ENCODE measurements at places on chromosomes 4 and X.
A peak's percentile ranks its signal among the peaks of the same experiment; 100 is the strongest.

DNA sequence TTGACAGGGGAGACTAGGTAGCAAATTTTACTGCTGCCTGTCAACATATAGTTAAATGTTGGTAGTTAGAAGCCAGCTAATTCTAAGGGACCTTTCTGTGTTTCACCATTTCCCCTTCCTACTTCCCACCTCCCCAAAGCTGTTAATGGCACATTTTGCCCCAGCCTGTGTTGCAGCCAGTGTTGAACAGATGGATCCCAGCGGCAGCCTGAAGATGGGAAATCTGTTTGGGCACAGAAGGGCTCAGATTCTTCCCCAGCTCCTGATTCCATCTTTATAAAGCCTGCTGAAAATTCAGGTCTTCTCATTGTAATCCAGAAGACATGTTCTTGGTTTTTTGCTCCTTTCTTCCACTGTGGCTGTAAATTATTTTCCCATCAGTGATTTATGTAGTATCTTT lies 89.0 kb downstream of the SPRY1 start:
- no peak for DNase-seq

DNA sequence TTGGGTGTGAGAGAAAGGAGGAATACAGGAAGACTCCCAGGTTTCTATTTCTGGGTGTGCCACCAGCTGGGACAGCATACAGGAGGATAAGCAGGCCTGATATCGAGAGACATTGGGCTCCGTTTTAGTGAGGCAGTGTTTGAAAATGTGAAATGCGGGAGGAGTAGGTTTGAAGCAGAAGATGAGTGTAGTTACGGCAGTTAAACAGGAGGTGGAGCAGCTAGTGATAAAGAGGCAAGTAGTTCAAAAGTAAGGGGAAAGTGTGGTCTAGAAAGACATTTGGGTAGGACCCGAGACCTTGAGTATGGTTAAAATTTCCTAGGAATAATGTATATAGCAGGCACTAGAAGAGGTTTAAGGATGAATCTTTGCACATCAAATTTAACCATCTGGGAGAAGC lies 42.4 kb downstream of the DCUN1D4 start:
- DNase-seq: peak; percentile 41

- no peak for DNase-seq
These were observed 708.6 kb downstream of the C4orf33 start for GRCh38 chr4:129804461-129804981.

GRCh38 chr4:8533274-8533865 lies 46.8 kb upstream of the GPR78 start:
- DNase-seq: no peak

GRCh38 chr4:157099506-157099905 lies 23.6 kb downstream of the GLRB start:
- DNase-seq: no peak

- peak; percentile 22 for DNase-seq
These were observed at the start of gene TADA2B for GRCh38 chr4:7043284-7044136. TADA2B (plus strand) TSS chr4:7043372; CDS start chr4:7043580, 208 bp downstream.

DNA sequence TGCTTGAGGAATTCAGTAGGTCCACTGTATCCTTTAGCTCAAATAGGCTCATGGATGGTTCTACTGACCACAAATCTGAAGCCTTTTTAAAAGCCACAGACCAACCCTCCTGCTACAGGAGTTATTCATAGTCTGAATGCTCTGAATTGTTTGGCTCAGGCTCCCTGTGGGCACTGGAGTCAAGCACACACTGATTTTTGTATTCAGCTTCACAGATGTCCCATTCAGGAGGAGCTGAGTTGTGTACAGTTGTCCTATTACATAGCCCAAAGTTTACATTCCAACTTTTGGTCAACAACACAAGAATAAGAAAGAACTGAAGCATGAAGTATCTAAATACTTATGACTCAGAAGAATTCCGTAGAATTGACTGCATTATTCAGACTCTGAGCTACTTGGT lies 243.9 kb downstream of the UNC5C start:
- peak; percentile 20 for DNase-seq

- no peak for DNase-seq
These were observed 31.1 kb downstream of the BMP15 start for GRCh38 chrX:50941638-50942037.

- no peak for DNase-seq
These were observed 46.9 kb upstream of the TLL1 start for GRCh38 chr4:165826166-165826565.

DNA sequence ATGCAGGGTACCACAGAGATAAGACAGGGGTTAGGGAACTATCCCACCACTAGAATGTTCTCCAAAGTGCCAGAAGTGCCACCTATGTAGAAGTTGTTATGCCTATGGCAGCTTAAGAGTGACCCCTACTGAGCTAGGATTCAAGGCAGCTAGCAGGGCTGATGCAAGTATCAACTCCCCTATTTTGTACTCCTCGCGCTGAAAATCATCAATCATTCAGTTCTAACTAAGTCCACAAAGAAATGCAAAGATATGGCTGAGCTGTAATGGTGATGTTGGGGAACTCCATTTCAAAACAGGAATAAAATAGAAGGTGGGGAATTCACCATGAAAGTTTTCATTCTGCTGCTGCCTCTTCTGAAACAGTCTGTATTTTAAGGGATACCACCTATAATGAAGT lies 13.8 kb downstream of the ACSL4 start:
- DNase-seq: no peak

DNA sequence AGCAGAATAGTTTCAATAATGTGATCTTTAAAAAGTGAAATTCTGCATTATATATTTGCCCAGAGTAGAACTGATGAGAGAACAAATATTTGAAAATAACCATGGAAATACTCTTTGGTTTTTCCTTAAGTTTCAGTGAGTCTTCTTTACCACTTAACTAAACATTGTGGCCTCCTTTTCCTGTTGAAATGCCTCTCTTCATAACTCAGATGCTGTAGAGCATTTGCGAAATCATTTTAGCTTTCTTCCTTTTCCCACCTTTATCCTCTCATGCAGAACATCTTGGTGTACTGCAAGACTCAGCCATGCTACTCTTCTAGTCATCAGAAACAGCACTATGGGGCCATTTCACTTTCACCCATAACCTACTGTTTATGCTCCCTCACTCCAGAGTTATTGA lies 48.2 kb downstream of the CASK start:
- no peak for DNase-seq

- DNase-seq: no peak
These were observed 68.2 kb upstream of the TMEM33 start for GRCh38 chr4:41866799-41867677.

GRCh38 chr4:182770996-182771514 lies 146.1 kb downstream of the DCTD start:
- DNase-seq: no peak

GRCh38 chrX:48936429-48937053 lies 17.7 kb upstream of the PIM2 start:
- no peak for DNase-seq

- DNase-seq: no peak
These were observed 1.2 kb downstream of the DYNLT3 start for GRCh38 chrX:37846141-37846540.

- DNase-seq: no peak
These were observed 271.9 kb downstream of the MID1IP1 start for GRCh38 chrX:39073131-39073530.

DNA sequence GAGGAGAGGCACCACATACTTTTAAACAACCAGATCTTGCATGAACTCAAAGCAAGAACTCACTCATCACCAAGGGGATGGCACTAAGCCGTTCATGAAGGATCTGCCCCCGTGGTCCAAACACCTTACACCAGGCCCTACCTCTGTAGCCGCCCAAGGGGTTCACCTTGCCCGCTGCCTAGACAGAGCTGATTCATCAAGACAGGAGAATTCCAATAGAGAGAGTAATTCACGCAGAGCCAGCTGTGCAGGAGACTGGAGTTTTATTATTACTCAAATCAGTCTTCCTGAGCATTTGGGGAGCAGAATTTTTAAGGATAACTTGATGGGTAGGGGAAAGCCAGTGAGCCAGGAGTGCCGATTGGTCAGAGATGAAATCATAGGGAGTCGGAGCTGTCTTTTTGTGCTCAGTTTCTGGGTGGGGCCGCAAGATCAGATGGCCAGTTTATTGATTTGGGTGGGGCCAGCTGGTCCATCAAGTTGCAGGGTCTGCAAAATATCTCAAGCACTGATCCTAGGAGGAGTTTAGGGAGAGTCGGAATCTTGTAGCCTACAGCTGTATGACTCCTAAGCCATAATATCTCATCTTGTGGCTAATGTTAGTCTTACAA lies 364.7 kb downstream of the PCDH7 start:
- DNase-seq: no peak

GRCh38 chr4:5112333-5113095 lies 61.2 kb downstream of the STK32B start:
- DNase-seq: no peak

DNA sequence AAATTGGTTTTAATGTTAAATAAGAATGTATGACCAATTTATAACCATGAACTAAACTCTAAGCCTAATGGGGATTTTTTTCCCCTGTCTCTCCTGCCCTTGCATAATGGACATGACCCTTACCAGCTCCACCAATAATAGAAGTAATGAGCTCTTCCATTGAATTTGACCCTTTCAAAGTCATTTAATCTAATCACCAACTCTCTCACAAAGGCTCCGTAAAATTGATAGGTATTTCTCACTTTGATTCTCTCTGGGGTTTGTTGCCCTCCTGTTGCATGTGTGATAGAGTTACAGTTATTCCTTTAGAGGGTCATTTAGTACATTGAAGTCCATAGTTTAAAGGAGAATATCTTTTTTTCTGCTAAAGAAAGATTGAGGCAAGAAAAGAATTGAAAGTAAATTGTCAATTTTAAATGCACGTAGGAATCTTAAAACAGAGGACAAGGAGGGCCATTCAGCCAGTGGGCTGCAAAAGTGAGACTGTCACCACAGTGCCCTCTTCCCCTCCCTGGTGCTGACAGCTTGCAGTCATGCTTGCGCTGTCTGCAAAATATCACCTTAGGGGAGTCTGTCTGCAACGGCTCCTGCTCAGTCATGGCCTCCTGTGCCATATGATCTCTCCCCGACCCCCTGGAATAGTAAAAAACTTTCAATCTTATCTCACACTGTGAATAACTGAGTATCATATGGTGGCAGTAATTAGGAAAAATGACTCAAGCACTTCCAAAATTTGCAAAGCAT lies 307.5 kb upstream of the GNPDA2 start:
- DNase-seq: no peak

DNA sequence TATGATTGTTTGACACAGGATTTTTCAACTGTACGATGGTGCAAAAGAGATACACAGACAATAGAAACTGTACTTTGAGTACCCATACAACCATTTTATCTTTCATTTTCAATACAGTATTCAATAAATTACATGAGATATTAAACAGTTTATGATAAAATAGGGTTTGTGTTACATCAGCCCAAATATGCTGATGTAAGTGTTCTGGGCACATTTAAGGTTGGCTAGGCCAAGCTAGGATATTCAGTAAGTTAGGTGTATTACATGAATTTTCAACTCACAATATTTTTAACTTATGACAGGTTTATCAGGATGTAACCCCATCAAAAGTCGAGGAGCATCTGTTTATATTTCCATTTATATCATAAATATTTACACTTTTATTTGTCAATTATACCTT lies 42.9 kb upstream of the PLS3 start:
- no peak for DNase-seq

DNA sequence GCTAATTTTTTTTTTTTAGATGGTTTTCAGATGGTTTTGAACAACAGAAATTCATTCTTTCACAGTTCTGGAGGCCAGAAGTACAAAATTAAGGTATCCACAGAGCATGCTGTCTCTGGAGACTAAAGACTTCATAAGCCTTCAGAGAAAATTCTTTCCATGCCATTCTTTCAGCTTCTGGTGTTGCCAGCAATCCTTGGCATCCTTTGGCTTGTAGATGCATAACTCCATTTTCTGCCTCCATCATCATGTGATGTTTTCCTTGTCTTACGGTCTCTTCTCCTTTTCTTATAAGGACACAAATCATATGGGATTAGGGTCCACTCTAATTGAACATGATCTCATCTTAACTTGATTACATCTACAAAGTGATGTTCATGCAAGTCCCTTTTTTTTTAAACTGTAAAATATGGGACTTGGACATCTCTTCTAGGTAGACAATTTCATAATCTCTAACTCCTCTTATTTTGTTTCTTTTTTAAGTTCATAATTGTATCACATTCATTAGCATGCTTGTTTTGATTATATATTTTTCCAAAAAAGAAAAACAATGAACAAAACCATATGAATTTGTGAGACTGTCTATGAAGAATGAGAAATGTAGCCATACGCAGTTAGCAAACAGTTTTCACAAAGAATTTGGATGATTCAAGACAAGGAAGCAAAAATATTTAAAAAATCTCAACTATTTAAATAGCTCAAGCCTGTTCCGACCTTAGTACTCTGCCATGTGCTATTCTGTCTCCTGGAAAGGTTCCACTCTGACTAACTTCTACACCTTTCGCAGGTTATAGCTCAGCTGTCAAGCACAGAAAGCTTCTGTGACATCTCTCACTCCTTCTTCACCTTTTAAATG lies 53.1 kb upstream of the GIMD1 start:
- DNase-seq: peak; percentile 9

- DNase-seq: no peak
These were observed 146.7 kb downstream of the TET2 start for GRCh38 chr4:105293360-105293759.

- DNase-seq: no peak
These were observed 101.6 kb downstream of the TMEM47 start for GRCh38 chrX:34555481-34555880.

DNA sequence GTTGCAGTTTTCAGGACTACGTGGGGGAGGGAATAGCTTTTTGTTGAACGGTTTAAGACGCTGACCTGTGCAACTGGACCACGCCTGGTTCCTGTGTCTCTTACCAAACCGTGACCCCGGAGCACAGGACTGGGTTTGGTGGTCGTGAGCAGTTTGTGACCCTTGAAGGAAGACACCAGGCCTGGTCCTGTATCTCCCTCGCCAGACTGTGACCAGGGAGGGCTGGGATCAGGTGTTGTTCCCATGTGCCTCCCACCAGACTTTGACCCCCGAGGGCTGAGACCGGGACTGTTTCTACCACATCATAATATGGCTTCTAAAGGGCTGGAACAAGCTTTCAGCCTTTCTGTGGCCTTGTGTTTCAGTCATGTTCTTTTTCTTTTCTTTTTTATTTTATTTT lies 683 bp downstream of the EBP start:
- DNase-seq: no peak

- DNase-seq: no peak
These were observed 35.0 kb upstream of the MXD4 start for GRCh38 chr4:2296631-2297601.

DNA sequence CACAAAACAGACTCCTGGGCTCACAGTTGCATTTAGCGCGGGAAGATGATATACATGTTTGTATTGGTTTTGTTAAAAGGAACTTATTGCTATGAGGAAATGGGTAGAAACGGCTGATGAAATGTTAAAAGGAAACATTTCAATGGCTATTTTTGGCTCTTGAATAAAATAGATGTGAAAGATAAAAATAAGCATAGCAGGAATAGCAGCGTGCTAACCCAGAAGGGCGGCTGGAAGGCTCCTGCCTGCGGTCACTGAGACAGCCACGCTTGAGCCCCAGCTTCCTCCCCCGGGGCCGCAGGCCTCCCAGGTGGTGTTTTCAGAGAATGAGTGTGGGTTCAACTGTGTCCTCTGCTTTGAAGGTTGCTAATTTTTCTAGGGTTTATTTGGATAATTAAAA lies 35.0 kb upstream of the CLCN4 start:
- DNase-seq: no peak

- DNase-seq: no peak
These were observed 186.6 kb upstream of the GNPDA2 start for GRCh38 chr4:44912980-44913379.

All from ACHN (cell line).